ENCODE measurements at places on chromosomes 6 and 20. TPM values are rescaled to one million over a fixed set of nuclear protein-coding genes. Genes with fewer than 3 reads are reported as not detected.

- no peak overlapping the region for H3K4me3 ChIP-seq
- no peaks in the 10 kb centered on the region for H3K36me3 ChIP-seq
- no peak for DNase-seq
These were observed 192.4 kb downstream of the CD83 start for GRCh38 chr6:14309951-14310445.

DNA sequence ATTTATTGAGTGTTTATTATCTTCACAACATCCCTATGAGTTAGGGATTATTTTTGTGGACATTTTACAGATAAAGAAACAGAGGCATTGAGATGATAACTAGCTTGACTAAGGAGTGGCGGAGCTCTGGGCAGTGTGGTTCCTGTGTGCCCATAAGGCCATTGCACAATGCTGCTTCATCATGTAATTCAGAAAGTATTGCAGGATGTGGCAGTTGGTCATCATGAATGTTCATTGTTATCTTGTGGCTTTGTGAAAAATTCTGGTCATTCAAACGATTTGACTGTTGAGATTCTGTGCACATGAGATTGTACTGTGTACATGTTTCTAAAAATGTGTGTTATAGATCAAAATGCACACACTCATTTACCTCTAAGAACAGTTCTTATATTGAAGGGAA lies 150.8 kb downstream of the ESR1 start:
- no peaks in the 10 kb centered on the region for H3K36me3 ChIP-seq
- no peak for DNase-seq
- no peak overlapping the region for H3K4me3 ChIP-seq
- H3K27me3 ChIP-seq: no peaks in the 10 kb centered on the region

GRCh38 chr20:52983726-52984450 lies 11.7 kb downstream of the TSHZ2 start:
- no peaks in the 10 kb centered on the region for H3K36me3 ChIP-seq
- no peaks in the 10 kb centered on the region for H3K4me1 ChIP-seq
- no peak overlapping the region for H3K27ac ChIP-seq
- no peaks in the 10 kb centered on the region for H3K27me3 ChIP-seq
- DNase-seq: no peak

DNA sequence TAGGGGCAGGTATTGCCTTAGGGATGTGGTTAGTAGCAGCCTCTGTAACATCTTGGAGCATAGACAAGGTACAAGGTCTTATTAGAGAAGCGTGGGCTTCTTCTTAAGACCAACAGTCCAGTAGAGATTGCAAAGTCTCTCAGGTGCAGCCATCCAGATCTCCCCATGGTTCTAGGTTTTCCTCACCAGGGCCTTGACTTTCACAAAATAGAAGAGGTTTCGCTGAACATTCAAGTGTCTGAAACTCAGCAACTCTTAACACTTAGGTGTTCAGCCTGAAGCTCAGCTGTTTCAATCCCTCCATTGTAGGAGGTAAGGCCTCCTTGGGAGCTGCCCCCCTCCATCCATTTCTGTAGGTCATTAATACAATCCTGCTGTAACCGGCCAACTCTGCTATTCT lies 44.4 kb downstream of the GOPC start:
- no peak overlapping the region for H3K4me3 ChIP-seq
- no peaks in the 10 kb centered on the region for H3K27me3 ChIP-seq
- no peaks in the 10 kb centered on the region for H3K4me1 ChIP-seq
- H3K27ac ChIP-seq: no peak overlapping the region

The RFX6 gene
- total RNA-seq: not detected
